Natural killer cell treated with Interleukin-12 subunit alpha and Interleukin-12 subunit beta and Interleukin-15 and Interleukin-18, amount 100 ng/mL, for 72 hours (primary cell): ENCODE measurements at places on chromosomes 16 and 17.

DNA sequence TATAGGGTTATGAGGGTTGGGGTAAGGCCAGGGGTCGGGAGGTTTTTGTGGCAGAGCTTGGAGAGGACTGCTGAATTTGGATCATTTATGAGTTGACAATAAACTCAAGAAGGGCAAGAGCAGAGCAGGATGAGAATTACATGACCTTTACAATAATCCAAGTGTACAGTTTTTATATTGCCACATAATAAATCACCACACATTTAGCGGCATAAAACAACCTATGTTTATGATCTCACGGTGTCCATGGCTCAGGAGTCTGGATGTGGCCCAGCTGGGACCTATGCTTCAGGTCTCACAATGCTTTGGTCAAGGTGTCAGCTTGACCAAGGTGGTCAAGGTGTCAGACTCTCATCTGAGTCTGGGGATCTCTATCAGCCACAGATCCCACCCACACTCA is 118.3 kb upstream of the WSCD1 start:
- no peak overlapping the region for H3K4me3 ChIP-seq
- H3K27me3 ChIP-seq = peaks cover 31% of the 10 kb centered on the region
- no peak overlapping the region for H3K27ac ChIP-seq
- no peak for DNase-seq
- H3K36me3 ChIP-seq = no peaks in the 10 kb centered on the region

GRCh38 chr16:51243936-51244436 is 92.9 kb upstream of the SALL1 start:
- H3K4me3 ChIP-seq = no peak overlapping the region
- H3K27me3 ChIP-seq = no peaks in the 10 kb centered on the region
- H3K27ac ChIP-seq = no peak overlapping the region

DNA sequence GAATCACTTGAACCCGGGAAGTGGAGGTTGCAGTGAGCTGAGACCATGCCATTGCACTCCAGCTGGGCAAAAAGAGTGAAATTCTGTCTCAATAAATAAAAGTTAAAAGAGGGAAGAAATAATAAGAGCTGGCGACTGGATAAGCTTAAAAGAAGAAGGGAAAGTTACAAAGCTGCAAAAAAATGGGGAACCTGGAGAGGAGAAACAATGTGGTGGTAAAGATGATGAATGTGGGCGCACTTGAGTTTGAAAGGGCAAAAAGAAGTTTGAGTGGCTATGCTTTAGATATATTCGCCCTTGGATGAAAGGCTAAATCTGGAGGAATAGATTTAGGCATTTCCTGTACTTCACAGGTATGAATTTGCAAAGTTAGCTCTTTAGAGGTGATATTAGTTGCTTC is 53.0 kb upstream of the YPEL2 start:
- no peak overlapping the region for H3K27ac ChIP-seq
- H3K36me3 ChIP-seq = no peaks in the 10 kb centered on the region
- DNase-seq = no peak
- H3K4me3 ChIP-seq = no peak overlapping the region
- H3K27me3 ChIP-seq = no peaks in the 10 kb centered on the region

DNA sequence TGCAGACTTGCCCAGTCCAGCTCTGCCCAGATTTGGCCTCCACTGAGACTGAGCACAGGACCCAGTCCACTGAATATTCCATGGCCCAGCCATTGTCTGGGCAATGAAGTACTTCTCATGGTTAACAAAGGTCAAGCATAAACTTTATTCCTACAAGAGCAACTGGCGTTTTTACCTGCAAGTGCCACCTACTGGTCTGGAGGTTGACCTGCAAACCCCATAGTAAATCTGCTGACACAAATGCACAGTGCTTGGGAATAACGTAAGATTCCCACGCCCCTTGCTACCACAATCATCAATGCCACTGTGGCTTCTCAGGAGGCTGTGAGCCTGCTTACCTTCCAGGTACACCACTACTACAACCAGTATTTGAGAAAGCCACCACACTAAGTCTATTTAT is 170.2 kb downstream of the CEP112 start:
- DNase-seq = no peak
- H3K4me1 ChIP-seq = no peaks in the 10 kb centered on the region
- H3K27me3 ChIP-seq = peaks cover 7% of the 10 kb centered on the region
- H3K27ac ChIP-seq = no peak overlapping the region

GRCh38 chr16:6836766-6837165 is 495.9 kb upstream of the RBFOX1 start:
- no peaks in the 10 kb centered on the region for H3K36me3 ChIP-seq
- DNase-seq = no peak
- no peaks in the 10 kb centered on the region for H3K4me1 ChIP-seq

DNA sequence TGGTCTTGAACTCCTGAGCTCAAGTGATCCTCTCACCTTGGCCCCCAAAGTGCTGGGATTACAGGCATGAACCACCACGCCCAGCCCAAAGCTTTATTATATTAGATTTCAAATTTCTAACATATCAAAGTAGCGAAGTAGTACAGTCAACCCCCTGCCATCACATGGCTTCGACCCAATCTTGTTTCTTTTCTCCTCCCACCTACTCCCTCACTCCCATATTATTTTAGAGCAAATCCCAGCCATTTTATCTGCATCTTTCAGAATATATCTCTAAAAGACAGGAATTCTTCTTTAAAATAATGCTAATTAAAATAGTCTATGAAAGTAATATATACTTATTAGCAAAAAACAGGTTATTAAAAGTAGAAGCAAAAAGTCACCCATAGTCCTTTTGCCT is 893 bp downstream of the IGSF6 start:
- H3K4me3 ChIP-seq = no peak overlapping the region
- peaks cover 5% of the 10 kb centered on the region for H3K36me3 ChIP-seq
- no peaks in the 10 kb centered on the region for H3K27me3 ChIP-seq

- DNase-seq = no peak
- H3K27ac ChIP-seq = no peak overlapping the region
- H3K4me1 ChIP-seq = peaks cover 6% of the 10 kb centered on the region
- peaks cover 3% of the 10 kb centered on the region for H3K27me3 ChIP-seq
Observed at GRCh38 chr17:77594416-77595209, 363.9 kb upstream of the TNRC6C start.

- H3K4me3 ChIP-seq = no peak overlapping the region
- peaks cover 8% of the 10 kb centered on the region for H3K27me3 ChIP-seq
- H3K4me1 ChIP-seq = no peaks in the 10 kb centered on the region
- H3K27ac ChIP-seq = no peak overlapping the region
Observed at GRCh38 chr16:6019490-6019991, 921.9 kb upstream of the EEF2KMT start.

DNA sequence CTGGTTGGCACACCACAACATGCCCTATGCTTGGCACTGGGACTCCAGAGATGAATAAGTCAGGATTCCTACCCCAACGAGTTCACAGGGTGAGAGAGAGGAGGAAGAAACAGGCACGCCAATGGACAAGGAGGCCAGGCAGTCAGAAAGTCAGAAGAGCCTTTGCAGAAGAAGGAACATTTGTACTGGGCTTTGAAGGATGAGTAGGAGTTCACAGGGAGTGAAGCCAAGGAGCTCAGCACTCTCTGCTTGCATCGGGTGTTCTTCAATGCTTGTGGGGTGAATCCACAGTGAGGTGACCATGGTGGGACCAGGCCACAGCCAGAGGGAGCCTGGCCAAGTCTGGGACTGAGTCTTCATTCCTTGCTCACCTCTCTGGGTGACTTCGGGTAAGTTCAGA is 47.5 kb downstream of the AIPL1 start:
- no peak for DNase-seq
- H3K4me3 ChIP-seq = no peak overlapping the region
- H3K4me1 ChIP-seq = no peaks in the 10 kb centered on the region
- no peaks in the 10 kb centered on the region for H3K36me3 ChIP-seq
- peaks cover 6% of the 10 kb centered on the region for H3K27me3 ChIP-seq

- no peak for DNase-seq
- no peak overlapping the region for H3K27ac ChIP-seq
- H3K36me3 ChIP-seq = no peaks in the 10 kb centered on the region
- no peaks in the 10 kb centered on the region for H3K4me1 ChIP-seq
- peaks cover 9% of the 10 kb centered on the region for H3K27me3 ChIP-seq
Observed at GRCh38 chr16:21727344-21727743, 63.6 kb downstream of the OTOA start.

- H3K27ac ChIP-seq = no peak overlapping the region
- no peak for DNase-seq
- H3K27me3 ChIP-seq = peaks cover 27% of the 10 kb centered on the region
- H3K36me3 ChIP-seq = no peaks in the 10 kb centered on the region
- peaks cover 6% of the 10 kb centered on the region for H3K4me1 ChIP-seq
- no peak overlapping the region for H3K4me3 ChIP-seq
Observed at GRCh38 chr17:48672340-48672739, 46.2 kb upstream of the HOXB9 start.

DNA sequence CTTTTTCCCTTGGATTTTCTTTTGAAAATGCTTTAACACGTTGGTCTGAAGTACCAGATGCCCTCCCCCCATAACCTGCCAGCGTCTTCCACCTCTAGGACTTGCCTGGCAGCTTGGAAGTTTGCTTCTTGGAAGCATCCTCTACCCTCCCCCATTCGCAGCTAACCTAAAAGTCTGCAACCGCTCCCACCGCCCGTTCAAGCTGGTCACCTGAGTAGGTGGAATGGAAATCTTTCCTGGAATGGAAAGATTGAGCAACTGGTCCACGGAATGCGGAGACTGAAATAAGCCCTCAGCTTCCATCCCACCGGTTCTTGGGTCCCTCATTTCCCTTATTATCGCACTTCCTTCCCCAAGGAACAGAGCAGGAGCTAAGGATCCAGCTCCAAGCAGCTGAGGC is 31.4 kb downstream of the HS3ST3B1 start:
- DNase-seq = no peak
- no peaks in the 10 kb centered on the region for H3K36me3 ChIP-seq
- no peak overlapping the region for H3K4me3 ChIP-seq

GRCh38 chr16:82586130-82586529 is 40.6 kb upstream of the CDH13 start:
- H3K27ac ChIP-seq = no peak overlapping the region
- H3K4me3 ChIP-seq = no peak overlapping the region
- H3K27me3 ChIP-seq = peaks cover 15% of the 10 kb centered on the region
- H3K36me3 ChIP-seq = no peaks in the 10 kb centered on the region

GRCh38 chr17:4186357-4186881 is 43.4 kb downstream of the CYB5D2 start:
- no peak overlapping the region for H3K27ac ChIP-seq
- H3K36me3 ChIP-seq = peaks cover 7% of the 10 kb centered on the region
- H3K4me1 ChIP-seq = peaks cover 4% of the 10 kb centered on the region
- no peaks in the 10 kb centered on the region for H3K27me3 ChIP-seq
